ENCODE measurements at places on chromosomes 11 and 22.

DNA sequence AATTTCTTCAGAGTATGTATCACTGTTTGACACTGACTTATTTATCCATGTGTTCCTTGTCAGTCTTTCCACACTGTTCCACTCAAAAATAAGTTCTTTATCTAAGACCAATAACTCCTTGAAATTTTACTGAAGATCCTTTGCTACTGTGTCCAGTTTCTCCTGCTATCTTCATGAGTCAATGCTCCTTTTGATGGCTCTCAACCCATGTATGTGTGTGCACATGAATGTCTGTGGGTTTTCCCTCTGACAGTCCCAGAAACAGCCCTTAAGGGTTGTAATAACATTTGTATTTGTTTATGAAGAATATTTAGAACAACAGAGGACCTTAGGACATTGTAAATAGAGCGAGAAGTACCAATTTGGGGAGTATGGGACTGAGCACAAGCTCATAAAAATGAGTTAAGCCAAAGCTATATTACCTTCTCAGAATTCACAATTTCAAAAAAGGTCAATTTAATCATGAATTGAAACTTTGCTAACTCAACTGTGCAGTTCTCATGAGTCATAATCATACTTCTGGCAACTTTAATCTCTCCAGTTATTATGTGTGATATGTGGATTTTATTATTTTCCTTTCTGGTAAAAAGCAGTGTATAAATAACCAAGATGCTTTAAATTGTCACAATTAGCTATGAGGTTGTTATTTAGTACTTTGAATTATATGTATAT lies 533.6 kb downstream of the CNTN5 start:
- DNase-seq = no peak

DNA sequence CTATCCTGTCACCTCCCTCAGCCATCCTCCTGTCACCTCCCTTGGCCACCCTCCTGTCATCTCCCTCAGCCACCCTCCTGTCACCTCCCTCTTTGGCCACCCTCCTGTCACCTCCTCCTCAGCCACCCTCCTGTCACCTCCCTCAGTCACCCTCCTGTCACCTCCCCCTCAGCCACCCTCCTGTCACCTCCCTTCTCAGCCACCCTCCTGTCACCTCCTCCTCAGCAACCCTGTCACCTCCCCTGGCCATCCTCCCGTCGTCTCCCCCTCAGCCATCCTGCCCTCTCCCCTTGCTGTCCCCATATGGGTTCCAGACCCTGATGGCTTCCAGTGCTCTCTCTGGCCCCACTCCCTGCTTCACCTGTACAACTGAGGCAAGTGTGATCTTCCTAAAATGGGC lies 61.8 kb downstream of the SCUBE1 start:
- DNase-seq = no peak

DNA sequence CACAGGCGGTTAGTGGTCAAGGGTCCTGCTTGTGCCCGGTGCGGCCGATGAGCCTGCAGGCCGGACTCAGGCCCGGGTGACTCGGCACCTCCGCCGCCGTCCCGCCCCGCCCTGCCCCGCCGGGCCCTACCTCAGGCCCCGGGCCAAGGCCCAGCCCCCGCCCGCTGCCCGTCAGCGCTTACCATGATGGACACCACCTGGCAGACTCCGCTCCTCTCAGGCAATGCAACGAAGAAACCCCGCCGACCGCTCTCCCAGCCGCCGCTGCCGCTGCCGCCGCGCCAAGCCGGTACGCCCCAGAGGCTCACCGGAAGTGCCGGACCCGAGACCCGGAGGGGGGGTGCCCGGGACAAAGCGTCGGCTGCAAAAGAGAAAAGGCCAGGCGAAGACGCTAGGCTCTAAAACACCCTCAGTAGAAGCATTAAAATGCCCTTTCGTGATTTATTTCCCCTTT lies at the start of gene UFD1:
Gene UFD1, minus strand, starts transcription at position 293 of the 454 bp plus-strand sequence. Its CDS starts 108 bp downstream, at position 185.
- peak; percentile 85 for DNase-seq

GRCh38 chr11:5303626-5304025 lies 1.9 kb upstream of the OR51B4 start:
- DNase-seq = no peak

DNA sequence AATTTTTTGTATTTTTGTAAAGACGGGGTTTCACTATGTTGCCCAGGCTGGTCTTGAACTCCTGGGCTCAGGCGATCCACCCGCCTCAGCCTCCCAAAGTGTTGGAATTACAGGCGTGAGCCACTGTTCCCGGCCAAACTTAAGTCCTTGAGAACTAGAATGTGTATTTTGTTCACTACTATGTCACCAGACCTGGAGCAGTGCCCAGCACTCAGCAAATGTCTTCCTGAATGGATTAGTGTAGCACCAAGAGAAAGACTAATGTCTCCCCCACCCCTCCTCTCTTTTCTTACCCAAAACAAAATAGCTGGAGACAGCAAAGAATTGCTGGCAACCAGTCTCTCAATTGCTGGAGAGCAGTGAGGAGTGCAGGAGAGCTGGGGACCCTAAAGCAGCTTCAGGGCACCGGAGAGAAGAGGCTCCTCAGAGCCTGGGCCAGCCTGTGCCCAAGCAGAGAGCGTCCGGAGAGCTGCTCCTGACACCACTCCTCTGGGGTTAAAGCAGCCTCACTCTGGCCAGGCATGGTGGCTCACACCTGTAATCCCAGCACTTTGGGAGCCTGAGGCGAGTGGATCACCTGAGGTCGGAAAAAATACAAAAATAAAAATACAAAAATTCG lies 14.9 kb downstream of the SLC25A18 start:
- DNase-seq = no peak
